Thymus (tissue), 14 donors: ENCODE measurements at places on chromosomes 2 and 18.

- DNase-seq, result no peak
These were observed 186.1 kb upstream of the NRXN1 start for GRCh38 chr2:51218047-51218446.

DNA sequence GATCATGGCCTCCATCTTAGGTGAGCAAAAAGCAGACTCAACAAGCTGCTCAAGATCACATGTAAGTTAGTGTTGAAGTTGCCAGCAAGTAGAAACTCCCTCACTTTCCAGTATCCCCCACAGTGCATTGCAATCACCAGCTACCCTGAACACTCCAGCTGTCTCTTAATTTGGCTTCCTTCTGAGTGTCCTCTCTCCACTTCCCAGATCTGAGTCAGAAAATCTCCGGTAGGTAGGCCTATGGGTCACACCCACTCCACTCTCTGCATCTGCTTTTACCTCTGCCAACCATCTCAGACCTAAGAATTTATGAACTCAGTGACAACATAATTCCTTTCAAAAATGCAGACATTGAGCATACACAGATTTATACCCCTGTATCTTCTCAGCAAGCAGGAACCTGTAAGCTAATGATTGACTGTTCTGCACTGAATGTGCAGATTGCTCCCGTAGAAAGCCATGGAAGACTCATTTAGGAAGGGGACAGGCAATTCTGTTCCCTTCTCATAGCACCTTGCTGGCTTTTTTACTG, 656.9 kb downstream of the EPHA4 start:
- no peak for DNase-seq

DNA sequence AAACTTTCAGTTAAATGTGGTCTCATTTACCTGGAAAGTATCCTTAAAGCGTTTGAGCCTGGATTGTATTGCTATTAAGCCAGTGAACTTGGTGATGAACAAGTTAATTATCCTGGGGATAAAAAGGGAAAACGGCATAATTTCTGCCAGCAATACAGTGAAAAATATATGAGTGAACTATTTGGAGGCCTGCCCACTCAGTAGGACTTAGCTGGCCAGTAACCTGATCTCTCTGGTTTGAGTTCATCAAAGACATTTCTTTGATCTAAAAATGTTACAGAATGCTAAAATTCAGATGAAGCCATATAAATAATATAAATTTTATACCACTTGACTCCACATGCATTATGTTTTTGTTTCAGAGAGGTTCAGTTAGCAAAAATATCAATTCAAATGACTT, 241.1 kb upstream of the VWC2L start:
- DNase-seq, result no peak

GRCh38 chr2:159146996-159147666, 139.4 kb downstream of the WDSUB1 start:
- DNase-seq, result no peak

GRCh38 chr18:13175754-13176210, 42.8 kb upstream of the LDLRAD4 start:
- DNase-seq, result peak; percentile 43

DNA sequence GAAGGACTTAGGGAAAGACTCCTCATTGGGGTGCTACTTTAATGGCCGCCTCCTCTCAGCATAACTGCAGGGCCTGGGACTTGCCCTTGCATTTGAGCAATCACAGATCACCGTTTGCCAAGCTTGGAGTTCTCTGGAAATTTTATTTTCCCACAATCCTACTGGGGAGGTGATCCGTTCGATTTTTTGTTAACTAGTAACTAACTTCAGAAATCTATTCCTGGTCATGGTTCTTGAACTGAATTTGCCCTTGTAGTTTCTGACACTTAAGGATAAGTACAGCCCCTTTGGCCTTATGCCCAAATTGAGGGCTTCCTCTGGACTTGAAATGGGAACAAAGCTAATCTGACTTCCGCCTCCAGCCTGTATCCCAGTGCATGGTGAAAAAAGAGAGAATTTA, 60.5 kb upstream of the ST3GAL5 start:
- no peak for DNase-seq

- DNase-seq, result no peak
These were observed 62.1 kb downstream of the LRRTM1 start for GRCh38 chr2:80242355-80242910.
